ENCODE measurements at places on chromosomes 3 and 15. TPM values are rescaled to one million over a fixed set of nuclear protein-coding genes. Genes with fewer than 3 reads are reported as not detected.

GRCh38 chr3:56304069-56304468 lies 164.2 kb downstream of the ERC2 start:
- DNase-seq = no peak
- H3K4me3 ChIP-seq = no peak overlapping the region
- H3K36me3 ChIP-seq = no peaks in the 10 kb centered on the region

DNA sequence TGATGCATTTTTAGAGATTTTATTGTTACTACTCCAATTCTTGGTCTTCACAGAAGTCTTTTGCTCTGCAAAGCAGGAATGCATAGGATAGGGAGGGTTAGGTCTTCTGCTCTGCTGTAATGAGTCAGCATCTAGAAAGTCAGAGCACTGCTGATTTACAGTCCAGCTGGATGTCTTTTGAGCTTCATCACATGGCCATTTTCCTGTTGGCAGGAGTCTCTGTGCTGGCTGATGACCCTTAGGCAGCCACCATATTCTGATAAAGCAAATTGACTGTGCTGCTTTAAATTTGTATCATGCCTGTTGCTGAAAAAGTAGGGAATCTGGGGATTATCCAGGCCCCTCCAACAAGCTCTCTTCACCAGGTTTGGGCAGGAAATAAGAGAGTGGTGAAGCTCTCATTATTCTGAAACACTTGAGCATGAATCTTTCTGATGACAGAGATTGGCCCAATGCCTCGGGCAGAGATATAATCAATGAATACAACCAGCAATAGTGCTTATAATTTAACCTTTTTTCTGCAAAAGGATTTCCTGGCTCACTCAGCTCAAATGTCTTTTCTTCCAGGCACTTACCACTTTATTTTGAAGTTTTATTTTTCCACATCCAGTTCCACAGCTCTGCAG lies 9.7 kb upstream of the CRBN start:
- no peaks in the 10 kb centered on the region for H3K27me3 ChIP-seq
- no peaks in the 10 kb centered on the region for H3K36me3 ChIP-seq
- no peak for DNase-seq
- H3K27ac ChIP-seq = no peak overlapping the region

Gene DUT
- total RNA-seq = 246 TPM

GRCh38 chr15:46386356-46386755 lies 751.5 kb downstream of the SQOR start:
- no peak for DNase-seq
- no peaks in the 10 kb centered on the region for H3K27me3 ChIP-seq
- no peaks in the 10 kb centered on the region for H3K36me3 ChIP-seq
- H3K4me1 ChIP-seq = no peaks in the 10 kb centered on the region

DNA sequence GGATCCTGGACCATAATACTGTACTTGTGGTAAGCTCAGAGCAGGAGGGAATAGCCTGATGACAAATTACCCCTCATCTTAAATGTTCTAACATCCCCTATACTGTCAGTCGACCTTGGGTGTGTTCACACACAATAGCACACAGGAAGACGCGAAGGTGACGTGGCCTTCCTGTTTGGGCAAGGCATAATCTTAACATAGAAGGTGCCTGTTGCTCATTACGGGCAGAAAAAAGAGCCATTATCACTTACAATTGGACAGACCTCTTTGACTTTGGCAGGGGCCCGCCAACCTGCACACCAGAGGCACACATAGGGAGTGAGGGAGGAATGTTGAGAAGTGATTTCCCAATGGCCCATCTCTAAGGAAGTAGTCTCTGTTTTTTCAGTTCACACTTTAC lies 144.2 kb downstream of the ANO10 start:
- H3K36me3 ChIP-seq = no peaks in the 10 kb centered on the region
- H3K4me1 ChIP-seq = peaks cover 17% of the 10 kb centered on the region
- H3K27me3 ChIP-seq = peaks cover 21% of the 10 kb centered on the region
- no peak overlapping the region for H3K4me3 ChIP-seq
- no peak for DNase-seq

GRCh38 chr3:143935678-143936077 lies 35.9 kb upstream of the DIPK2A start:
- no peaks in the 10 kb centered on the region for H3K27me3 ChIP-seq
- no peak overlapping the region for H3K4me3 ChIP-seq
- H3K36me3 ChIP-seq = no peaks in the 10 kb centered on the region

GRCh38 chr3:33491721-33492120 lies 51.5 kb upstream of the UBP1 start:
- no peak overlapping the region for H3K4me3 ChIP-seq
- H3K27ac ChIP-seq = no peak overlapping the region
- no peaks in the 10 kb centered on the region for H3K4me1 ChIP-seq
- H3K27me3 ChIP-seq = no peaks in the 10 kb centered on the region
- DNase-seq = no peak

DNA sequence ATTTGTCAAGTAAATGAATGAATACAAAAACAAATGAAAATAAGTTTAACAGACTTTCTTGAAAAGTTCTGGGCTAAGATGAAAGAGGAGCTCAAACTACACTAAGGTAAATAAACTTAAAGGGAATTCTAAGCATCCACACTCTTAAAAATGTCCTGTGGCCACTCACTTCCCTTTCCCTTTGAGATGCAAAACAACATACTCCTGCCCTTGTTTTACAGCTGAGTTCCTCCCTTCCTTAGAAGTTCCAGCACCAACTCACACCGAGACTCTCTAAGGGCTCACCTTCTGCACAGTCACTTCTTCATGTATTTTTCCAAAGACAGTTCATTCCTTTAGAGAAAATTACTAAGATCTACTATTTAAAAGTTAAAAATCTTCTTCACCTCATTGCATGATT lies 123.3 kb upstream of the CMC1 start:
- no peaks in the 10 kb centered on the region for H3K27me3 ChIP-seq
- H3K27ac ChIP-seq = no peak overlapping the region
- no peak overlapping the region for H3K4me3 ChIP-seq
- DNase-seq = no peak
- peaks cover 3% of the 10 kb centered on the region for H3K4me1 ChIP-seq
- no peaks in the 10 kb centered on the region for H3K36me3 ChIP-seq

DNA sequence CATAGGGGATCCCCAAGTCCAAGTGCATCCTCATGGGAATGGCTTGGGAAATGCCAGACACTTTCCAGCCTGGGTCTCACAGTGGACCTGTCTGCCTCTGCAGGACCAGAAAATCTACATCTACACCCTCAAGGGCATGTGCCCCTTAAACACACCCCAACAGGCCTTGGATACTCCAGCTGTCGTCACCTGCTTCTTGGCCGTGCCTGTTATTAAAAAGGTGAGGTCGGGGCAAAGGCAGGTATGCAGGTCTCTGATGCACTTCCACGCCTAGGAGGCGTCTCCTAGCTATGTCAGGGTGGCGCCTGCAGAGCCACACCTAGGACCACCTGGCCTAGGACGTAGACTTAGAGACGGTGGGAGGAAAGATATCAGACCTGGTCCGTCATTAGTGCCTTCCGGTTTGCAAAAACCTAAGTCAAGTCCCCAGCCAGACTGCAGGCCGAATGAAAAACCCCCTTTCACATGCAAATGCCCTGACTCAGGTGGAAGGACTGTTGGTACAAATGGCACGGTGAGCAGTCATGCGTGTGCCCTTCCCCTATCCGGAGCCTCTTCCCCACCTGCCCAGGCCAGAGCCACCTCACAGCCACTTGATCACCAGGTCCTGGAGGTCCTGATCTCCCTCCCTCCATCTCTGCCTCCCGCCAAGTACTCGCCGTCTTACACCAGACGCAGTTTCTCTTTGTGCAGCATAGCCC lies 143.5 kb downstream of the LRRK1 start:
- no peaks in the 10 kb centered on the region for H3K27me3 ChIP-seq
- DNase-seq = peak; percentile 63
- H3K27ac ChIP-seq = no peak overlapping the region
- H3K4me1 ChIP-seq = peaks cover 28% of the 10 kb centered on the region

DNA sequence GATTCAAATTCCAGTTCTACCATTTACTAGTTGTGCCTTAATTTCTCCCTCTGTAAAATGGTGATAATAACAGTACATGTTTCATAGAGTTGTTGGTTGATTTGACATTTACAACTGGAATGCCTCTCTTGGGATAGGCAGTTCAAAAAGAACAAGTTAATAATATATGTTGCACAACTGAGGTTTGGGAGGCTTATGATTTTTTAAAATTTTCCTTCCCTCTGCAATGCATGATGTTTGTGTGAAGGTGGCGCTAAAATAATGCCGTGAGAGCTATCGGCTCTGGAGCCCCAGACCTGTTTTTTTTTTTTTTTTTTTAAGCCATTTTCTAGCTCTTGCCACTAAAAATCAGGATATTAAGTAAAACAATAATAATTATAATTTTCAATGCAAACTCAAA lies 18.6 kb downstream of the DNAJB11 start:
- H3K4me1 ChIP-seq = no peaks in the 10 kb centered on the region
- H3K27ac ChIP-seq = no peak overlapping the region
- H3K36me3 ChIP-seq = peaks cover 4% of the 10 kb centered on the region
- DNase-seq = no peak

Gene ZNF385D
- 11.2 TPM for total RNA-seq

Gene NUP210
- 53.4 TPM for total RNA-seq

DNA sequence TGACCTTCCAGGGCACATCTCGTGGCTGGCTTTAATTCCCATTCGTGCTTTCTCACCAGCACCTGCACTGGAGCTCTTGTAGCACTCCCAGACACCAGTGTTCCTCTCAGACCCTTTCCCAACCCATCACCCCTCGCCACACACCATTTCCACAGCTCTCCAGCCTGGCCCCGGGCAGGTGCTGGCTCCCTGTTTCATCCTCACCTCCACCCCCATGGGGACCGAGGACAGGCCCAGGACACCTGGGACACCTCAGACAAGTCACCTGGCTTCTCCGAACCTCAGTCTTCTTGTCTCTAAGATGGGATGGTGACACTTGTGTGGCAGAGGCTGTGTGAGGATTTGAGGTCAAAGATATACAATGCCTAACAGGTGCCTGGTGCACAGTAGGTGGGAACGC lies 27.4 kb upstream of the GP9 start:
- no peaks in the 10 kb centered on the region for H3K4me1 ChIP-seq
- no peaks in the 10 kb centered on the region for H3K27me3 ChIP-seq
- H3K27ac ChIP-seq = no peak overlapping the region
- H3K36me3 ChIP-seq = no peaks in the 10 kb centered on the region
- DNase-seq = no peak

- H3K36me3 ChIP-seq = no peaks in the 10 kb centered on the region
- no peak overlapping the region for H3K27ac ChIP-seq
- H3K4me1 ChIP-seq = no peaks in the 10 kb centered on the region
- H3K4me3 ChIP-seq = no peak overlapping the region
- H3K27me3 ChIP-seq = no peaks in the 10 kb centered on the region
These were observed 214.5 kb downstream of the ZIC4 start for GRCh38 chr3:147191795-147192385.

DNA sequence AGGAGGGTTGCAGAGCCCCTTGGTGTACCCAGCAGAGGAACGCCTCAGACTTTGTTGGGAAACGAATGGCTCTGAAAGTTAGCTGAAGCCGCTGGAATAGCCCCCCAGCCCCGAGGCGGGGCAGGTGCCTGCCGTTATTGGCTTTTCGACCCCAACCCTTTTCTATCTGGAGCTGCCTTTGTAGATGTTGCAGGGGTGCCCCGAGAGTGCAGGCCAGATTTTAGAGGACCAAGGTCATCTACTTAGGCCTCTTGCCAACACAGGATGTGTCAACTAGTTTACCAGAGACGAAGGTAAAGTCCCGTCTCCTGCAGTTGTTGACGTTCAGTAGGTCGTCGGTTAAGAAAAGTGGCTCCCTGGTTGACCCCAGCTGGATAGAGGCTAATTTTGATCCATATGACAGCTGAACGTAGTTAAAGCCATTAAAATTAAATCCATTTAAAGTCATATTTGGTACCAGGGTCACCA lies 579 bp upstream of the UBE3A start:
- H3K36me3 ChIP-seq = no peaks in the 10 kb centered on the region
- peak overlapping the region; percentile 83 for H3K27ac ChIP-seq
- no peak for DNase-seq
- no peaks in the 10 kb centered on the region for H3K4me1 ChIP-seq
- no peaks in the 10 kb centered on the region for H3K27me3 ChIP-seq

Gene CPN2
- not detected for total RNA-seq

GRCh38 chr3:157982359-157982758 lies 123.9 kb downstream of the SHOX2 start:
- H3K27me3 ChIP-seq = no peaks in the 10 kb centered on the region
- H3K36me3 ChIP-seq = no peaks in the 10 kb centered on the region
- no peak overlapping the region for H3K27ac ChIP-seq
- no peaks in the 10 kb centered on the region for H3K4me1 ChIP-seq

Gene SPTSSB
- total RNA-seq = 33.4 TPM

- H3K27me3 ChIP-seq = no peaks in the 10 kb centered on the region
- no peaks in the 10 kb centered on the region for H3K36me3 ChIP-seq
- H3K27ac ChIP-seq = no peak overlapping the region
- H3K4me3 ChIP-seq = no peak overlapping the region
These were observed 84.8 kb downstream of the DCLK3 start for GRCh38 chr3:36679384-36680200.

Gene SOX2
- total RNA-seq = 247 TPM

Gene C3orf20
- total RNA-seq = not detected

GRCh38 chr3:187551416-187551815 lies 118.8 kb downstream of the SST start:
- DNase-seq = no peak
- H3K4me3 ChIP-seq = no peak overlapping the region
- H3K36me3 ChIP-seq = no peaks in the 10 kb centered on the region
- H3K4me1 ChIP-seq = no peaks in the 10 kb centered on the region
- no peak overlapping the region for H3K27ac ChIP-seq

DNA sequence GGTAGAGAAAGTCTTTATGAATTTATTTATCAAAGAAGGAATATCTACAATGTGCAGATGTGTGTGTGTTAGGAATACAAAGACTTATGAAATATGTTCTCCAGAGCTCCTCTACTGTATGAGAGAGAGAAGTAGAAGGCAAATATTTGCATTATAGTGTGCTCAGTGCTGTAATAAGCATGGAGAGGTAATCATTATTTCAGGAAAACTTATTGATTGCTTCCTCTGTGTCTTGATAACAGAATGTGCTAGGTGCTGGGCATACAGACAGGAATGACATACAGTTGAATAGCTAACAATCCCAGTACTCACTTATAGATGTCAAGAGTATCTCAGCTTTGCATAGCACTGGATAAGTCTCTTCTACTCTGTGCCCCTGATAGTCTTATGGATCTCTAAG lies 30.2 kb downstream of the ATG7 start:
- H3K27ac ChIP-seq = no peak overlapping the region
- H3K4me1 ChIP-seq = no peaks in the 10 kb centered on the region
- H3K36me3 ChIP-seq = peaks cover 6% of the 10 kb centered on the region
- no peak for DNase-seq
- no peaks in the 10 kb centered on the region for H3K27me3 ChIP-seq
- no peak overlapping the region for H3K4me3 ChIP-seq

DNA sequence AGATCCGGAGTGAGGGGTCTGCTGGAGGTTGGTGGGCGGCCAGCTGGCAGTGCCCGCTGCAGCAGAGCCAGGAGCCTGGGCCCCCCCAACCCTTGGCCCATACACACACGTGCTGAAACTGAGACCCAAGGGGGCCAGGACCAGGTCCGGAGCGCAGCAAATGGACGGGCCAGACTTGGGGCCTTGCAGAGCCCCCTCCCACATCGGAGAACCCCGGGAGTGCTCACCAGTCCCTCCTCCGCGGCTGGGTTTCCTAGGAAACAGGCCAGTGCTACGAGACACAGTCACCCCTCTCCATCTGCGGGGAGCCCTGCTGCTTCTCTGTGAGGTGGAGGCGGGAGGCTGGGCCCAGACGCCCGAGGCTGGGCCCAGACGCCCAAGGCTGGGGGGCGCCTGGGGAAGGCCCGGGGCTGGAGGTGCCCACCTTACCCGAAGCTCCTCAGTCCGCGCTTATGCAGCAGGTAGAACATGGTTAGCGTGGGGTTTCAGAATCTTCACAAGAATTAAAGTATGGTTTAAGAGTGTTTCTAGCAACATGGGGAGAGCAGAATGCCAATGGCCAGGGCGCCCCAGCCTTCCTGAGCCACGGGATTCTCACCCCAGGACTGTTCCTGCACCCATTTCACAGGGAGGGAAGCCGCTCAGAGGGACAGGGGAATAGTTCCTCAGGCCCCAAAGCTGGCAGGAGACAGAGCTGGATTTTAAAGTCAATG lies 135.0 kb upstream of the PRR20G start:
- DNase-seq = no peak
- no peaks in the 10 kb centered on the region for H3K36me3 ChIP-seq
- H3K4me3 ChIP-seq = no peak overlapping the region
